Astrocyte of the cerebellum (primary cell): ENCODE measurements at places on chromosomes 3 and 15.

DNA sequence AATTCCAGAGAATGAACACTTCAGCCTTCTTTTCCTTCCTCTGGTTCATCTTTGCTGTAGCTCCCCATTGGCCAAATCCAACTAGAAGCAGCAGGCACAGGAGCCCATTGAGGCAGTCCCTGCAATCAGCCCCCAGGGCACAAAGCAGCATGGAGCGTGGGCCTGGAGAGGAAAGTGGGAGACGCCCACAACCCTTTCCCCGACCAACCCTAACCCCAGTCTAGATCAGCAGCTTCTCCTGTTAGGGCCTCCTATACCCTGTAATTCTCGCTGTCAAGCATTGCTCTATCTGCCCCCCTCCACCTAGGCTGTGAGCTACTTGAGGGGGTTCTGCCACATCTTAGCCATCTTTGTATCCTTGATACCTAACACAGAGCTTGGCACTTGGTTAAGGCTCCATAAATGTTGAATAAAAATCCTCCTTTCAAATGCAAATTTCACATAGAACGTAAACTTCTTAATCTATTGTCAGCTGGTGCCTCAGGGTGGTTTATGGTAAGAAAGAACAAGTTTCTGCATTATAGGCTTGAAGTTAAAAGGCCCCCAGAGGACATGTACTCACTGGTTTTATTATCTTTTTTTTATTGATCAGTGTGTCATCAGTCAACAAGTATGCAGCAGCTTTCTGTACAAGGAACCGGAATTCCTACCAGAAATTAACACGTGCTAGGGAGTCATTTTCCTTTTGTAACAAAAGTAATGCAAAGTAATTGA, 97.9 kb upstream of the PFN2 start:
- DNase-seq: no peak

DNA sequence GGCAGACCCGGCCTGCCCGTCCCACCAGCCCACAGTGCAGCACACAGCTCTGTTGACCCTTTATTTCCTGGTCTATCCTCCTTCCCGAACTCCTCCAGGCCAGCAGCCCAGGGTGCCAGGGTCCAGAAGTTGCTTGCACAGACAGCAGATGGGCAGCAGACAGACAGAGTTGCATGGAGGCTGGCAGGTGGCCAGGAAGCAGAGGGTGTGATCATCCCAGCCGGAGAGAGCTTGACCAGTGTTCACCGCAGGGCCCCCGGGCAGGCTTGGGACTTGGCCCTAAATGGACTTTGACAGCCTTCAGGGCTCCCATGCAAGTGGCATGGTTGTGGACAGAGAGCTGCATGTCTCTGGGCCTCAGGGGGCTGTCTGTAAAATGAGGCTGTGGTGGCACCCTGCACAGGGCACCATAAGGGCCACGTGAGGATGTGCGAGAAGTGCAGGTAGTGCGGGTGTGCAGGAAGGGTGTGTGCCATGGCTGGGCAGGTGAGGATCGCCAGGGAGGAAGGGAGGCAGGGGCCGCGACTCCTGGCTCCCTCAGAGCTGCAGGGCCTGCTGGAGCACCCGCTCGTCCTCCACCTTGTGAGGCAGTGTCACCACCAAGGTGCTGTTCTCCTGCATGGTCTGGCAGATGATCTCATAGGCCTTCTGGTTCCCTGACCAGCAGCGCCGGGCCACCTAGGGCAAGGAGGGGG, 6.3 kb upstream of the ZXDC start:
- no peak for DNase-seq

- no peak for DNase-seq
These were observed 8.2 kb downstream of the ARPIN start for GRCh38 chr15:89904519-89904918.

DNA sequence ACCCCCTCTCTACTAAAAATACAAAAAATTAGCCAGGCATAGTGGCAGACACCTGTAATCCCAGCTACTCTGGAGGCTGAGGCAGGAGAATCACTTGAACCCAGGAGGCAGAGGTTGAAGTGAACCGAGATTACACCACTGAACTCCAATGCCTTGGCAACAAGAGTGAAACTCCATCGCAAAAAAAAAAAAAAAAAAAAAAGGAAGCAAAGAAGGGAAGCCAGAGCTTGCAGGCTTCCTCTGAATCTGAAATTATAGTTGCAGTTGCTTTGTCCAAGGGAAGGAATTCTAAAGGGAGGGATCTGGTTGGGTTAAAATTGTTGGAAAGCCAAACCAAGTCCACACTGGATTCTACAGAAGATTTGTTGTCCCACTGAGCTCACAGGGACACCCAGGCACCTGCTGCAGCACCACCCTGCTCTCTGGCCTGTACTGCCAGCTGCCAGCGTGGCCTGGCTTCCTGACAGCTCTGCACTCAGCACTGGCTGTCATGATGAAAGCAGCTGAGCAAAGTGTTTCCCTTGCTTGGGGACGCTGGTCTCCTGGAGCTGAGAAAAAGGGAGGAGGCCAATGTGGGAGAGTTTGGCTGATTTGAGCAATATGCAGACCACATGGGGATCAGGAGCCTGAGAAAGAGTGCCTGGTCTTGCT, 88.8 kb upstream of the HES1 start:
- DNase-seq: no peak

- DNase-seq: peak; percentile 31
These were observed 182.7 kb upstream of the GADL1 start for GRCh38 chr3:31077021-31077601.

- DNase-seq: no peak
These were observed 441.9 kb upstream of the THRB start for GRCh38 chr3:24936574-24936973.

DNA sequence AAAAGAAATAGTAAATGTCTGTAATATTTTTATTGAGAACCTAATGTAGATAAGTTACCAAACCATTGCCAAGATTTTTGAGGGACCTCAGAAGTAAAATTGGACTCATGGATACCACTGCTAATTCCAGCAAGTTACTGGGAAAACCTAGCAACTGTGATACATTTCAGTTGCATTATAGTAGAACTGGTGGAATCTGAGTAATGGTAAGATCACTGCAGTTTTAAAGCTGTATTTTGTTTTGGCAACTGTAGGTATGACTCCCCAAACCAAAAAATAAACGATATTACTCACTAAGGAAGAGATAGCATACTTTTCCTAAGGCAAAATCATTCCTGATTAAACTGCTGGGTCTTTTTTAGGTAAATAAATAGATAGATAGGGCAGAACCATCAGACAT, 54.0 kb downstream of the ARMC8 start:
- DNase-seq: no peak

- no peak for DNase-seq
These were observed 131.6 kb downstream of the NLGN1 start for GRCh38 chr3:173529062-173529711.

GRCh38 chr3:4938281-4938982, 40.8 kb upstream of the BHLHE40 start:
- DNase-seq: no peak

DNA sequence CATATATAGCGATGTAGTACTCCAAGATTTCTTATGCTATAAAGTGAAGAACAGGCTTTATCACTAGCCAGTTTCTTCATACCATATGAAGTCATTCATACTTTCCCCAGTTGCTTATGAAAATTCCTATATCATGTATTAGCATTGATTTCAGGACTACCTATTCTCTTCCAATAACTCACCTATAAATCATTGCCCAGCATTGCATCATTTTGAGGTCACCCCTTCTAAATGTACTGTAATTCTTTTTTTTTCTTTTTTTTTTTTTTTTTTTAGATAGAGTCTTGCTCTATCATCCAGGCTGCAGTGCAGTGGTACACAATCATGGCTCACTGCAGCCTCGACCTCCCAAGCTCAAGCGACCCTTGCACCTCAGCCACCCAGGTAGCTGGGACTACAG, 27.1 kb downstream of the RTP3 start:
- no peak for DNase-seq

GRCh38 chr15:27757052-27757451, 342.1 kb downstream of the OCA2 start:
- DNase-seq: no peak

GRCh38 chr15:42727750-42728381, 9.1 kb downstream of the CDAN1 start:
- DNase-seq: no peak

GRCh38 chr15:99986297-99987118, 253.3 kb upstream of the LYSMD4 start:
- DNase-seq: no peak

- no peak for DNase-seq
These were observed 283.9 kb upstream of the LYSMD4 start for GRCh38 chr15:100017140-100017539.
